Thymus (tissue), 14 donors: ENCODE measurements at places on chromosomes 2 and 18. TPM values are rescaled to one million over a fixed set of nuclear protein-coding genes. Genes with fewer than 3 reads are reported as not detected.
A peak's percentile ranks its signal among the peaks of the same experiment; 100 is the strongest.

- no peak for DNase-seq
Observed at GRCh38 chr2:237915576-237915975, 51.2 kb upstream of the UBE2F start.

DNA sequence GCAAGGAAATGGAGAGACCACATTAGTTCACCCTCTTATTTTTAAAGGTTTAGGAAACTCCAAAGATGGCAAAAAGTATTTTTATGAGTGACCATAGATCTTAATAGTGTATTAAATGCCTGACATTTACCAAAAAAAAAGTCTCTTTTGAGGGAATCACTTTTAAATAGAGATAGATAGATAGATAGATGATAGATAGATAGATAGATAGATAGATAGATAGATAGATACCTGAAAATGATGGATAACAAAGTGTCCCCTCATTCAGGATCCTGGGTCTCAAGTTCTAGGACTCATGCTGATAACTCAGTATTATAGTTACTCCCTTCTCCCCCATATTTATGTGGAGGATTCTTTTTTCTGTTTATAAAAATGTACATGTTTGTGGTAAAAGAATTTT, 52.8 kb downstream of the FARP2 start:
- no peak for DNase-seq

DNA sequence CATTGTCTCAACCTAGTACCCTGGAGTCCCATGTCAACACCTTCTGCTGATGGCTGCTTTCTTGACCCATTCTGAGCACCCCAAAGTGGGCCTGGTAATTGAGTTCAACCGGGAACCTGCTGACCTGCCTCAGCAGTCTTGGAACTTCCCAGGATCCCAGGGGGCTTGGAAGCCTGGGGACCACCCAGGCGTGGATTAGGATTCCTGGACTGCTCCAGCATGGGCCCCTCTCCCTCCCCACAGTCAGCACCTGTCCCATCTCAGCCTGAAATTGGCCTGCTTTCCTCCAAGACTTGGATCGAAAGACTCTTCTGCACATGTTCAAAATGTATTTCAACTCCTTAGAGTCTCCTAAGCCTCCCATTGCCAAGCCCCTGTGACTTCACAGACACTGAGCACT, 15.4 kb upstream of the MRPL33 start:
- no peak for DNase-seq

- DNase-seq: no peak
Observed at GRCh38 chr2:103161456-103162289, 399.8 kb downstream of the TMEM182 start.

- no peak for DNase-seq
Observed at GRCh38 chr2:20313659-20314058, 37.0 kb downstream of the PUM2 start.

DNA sequence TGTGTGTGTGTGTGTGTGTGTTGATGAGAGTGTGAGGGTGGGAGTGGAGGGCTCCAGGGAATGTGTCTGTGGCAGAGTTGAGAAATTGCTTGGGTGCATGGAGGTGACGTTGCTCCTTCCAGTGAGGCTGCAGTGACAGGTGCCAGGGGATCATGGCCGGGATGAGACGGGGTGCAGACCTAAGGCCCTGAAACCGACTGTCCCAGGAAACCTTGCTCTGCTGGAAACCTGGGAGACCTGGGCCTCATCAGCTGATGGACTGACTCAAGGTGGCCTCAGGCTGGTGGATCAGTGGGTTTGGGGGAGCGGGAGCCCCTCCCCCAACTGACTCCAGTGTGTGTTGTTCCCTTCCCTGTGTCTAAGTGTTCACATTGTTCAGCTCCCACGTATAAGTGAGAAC, 56.6 kb downstream of the INHBB start:
- DNase-seq: no peak

DNA sequence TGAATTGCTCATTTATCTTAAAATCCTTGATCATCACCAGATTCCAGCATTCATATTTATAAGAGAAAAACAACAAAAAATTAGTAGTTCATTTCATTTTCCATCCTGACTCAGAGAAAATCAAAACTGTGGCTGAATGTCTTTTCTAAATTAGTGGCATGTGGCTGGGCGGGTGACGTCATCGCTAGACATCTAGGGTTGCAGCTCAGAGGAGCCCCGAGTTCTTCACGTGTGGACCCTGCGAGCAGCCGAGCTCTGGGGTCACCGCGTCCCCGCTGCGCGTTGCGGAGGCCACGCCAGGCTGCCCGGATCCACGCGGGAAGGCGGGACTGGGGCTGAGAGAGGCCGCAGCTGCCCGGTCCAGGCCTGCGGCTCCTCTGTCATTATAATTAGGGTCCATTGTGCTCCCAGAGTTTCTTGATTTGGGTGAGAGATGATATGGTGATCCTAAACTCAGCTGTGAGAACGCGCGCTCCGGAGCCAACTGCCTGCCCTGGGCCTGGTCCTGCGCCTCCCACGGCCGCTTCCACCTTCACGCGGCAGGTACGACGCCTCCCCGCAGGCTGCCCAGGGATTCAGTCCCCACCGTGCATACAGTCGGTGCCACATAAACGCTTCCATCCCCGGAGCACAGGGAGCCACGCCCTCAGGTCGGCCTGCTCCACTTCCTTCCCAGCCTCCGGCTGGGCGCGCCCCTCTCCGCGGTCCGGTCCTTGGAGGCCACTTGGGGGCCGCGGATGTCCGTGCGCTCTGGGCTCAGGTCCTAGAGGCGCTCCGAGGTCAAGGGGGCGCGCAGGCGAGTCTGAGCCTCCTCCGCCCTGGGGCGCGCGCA, 56.5 kb downstream of the TMEM18 start:
- no peak for DNase-seq

DNA sequence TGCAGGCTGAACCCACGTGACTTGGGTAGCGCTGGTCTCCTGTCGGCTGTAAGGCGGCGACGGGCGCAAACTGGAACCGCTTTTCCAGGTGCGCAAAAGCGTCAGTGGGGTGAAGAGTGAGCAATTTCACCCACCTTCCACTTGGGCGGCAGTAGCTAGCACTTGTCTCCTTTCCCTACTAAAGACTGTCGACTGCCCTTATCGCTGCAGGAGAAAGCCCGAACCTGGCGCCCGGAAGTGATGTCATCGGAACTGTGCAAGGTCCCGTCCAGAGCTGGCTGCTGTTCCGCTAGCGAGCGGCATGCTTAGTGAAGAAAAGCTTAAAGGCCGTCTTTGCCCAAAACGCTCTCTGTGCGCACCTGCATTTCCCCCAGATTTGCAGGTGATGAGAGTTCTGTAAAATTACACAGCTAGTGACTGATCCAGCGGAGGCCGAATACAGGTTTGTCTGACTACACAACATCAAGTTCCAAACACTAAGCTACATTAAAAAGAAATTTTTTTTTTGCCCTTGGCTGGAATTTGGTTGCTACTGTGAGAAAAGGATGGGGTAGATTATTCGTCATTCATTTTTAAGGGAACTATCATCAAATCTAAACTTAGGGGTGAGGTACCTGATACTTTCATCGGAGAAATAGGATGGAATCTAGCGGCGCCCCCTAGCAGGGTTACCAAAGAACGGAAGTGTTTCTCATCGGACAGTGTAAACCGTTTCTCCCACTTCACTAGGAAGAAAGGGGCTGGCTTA, at the start of gene OSGEPL1:
Gene OSGEPL1 (minus strand): TSS at position 242 of the 748 bp plus-strand sequence. CDS start 1,152 bp downstream, outside the sequence.
- peak; percentile 94 for DNase-seq

GRCh38 chr2:227471924-227472264, at the start of gene AGFG1:
Gene AGFG1 (plus strand): TSS chr2:227472156. CDS start chr2:227472422, 266 bp downstream.
- DNase-seq: peak; percentile 48

DNA sequence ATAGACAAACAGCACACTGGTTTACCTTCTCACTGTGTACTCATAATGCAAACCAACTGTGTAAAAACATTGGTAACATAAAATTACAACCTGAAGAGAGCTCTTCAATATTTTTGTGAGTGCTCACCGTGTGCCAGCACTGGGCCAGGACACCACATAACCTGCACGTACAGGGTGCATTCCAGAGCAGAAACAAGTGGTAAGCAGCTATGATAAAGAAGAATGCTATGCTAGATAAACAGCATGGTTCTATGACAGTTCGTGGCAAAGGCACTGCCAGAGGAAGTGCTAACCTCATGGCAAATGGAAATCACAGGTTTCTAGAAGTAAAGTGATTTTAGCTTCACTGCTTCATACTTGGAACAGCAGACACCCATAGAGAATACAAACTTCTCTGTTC, 343.5 kb downstream of the MTX2 start:
- no peak for DNase-seq

DNA sequence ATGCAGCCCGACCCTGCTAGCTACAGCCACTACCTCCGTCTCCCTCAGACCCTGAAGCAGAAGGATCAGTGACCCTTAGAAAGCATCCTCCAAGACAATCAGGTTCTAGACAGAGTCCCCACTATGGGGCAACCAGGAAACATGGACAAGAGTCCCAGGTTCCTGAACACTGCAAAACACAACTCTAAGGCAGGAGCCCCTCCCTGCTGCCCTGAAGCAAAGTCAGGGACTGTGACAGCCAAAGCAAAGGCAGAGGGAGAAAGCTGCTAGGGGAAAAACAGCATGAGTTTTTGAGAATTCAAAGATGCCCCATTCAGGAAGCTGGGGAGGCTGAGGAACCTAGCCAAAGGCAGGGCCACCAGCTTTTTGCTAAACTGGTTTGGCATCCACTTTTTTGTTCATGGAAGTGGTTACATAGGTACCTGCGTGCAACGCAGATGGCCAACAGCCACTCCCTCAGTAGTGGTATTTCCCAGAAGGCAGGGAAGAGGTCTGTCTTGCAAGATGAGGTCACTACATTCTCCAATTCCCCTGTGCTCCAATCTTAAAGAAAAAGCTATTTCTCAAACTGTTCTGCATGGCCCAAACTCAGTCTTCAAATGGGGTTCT, 33.2 kb downstream of the MYO5B start:
- DNase-seq: no peak

DNA sequence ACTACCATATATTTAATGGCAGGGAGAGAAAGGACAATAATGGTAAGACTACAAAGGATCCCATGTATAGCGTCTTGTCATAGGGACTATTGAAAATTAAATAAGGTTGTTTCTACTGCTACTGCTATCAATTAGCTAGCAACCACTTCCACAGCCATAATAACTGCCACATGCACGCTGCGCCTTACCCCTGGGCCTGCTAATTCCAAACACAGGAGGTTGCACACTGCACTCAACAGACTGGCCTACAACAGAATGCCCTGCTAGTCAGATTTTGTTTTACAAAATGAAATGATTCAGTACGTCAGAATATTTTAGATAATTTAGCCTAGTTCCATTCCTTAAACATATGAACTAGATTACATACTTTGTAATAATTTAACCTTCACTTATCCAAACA, 121.0 kb upstream of the SMAD7 start:
- no peak for DNase-seq

GRCh38 chr2:127523269-127523939, 2.9 kb downstream of the IWS1 start:
- DNase-seq: no peak

DNA sequence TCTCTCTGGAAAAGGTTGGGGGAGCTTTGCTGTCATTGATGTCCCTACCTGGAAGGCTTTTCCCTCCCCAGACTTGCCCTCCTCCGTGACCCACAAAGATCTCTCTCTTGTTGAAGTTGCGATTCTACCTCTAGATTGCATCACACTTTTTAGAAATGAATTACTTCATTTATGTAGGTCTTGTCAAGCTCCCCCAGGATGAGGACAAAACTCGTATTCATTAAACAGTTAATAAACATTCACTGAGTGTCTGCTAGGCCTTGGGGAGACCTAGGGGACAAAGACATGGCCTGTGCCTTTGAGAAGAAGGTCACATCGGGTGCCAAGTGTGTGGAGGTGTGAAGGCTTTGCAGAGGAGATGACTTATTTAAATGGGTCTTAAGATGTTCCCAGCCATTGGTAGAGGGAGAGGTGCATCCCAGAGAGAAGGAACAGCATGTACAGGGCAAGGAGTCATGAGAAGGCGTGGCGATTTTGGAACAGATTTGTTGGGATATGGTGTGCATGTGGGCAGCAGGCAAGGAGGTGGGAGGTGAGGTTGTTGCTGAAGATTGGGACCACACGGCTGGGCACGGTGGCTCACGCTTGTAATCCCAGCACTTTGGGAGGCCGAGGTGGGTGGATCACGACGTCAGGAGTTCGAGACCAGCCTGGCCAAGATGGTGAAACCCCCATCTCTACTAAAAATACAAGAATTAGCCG, 9.8 kb upstream of the YWHAQ start:
- DNase-seq: no peak

GRCh38 chr2:1022178-1022577, 71.5 kb downstream of the SNTG2 start:
- DNase-seq: no peak

DNA sequence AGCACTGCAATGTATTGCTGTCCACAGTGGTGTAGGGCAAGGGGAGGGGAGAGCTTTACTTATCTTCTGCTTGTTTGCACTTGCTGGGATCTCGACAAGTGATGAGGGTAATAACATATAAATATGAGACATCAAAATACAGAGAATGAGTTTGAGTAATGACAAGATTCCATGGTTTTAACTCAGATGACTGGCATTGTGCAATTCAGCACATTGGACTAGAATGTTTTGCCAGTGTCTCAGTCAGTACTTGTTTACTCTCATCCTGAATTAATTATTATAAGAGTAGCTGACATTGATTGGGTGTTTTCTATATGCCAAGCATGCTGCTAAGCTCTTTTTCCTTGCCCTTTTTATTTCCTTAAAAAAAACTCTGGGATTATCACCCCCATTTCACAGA, 306.7 kb upstream of the MMADHC start:
- DNase-seq: no peak

- DNase-seq: no peak
Observed at GRCh38 chr2:98908931-98909316, 27.1 kb downstream of the CRACDL start.

DNA sequence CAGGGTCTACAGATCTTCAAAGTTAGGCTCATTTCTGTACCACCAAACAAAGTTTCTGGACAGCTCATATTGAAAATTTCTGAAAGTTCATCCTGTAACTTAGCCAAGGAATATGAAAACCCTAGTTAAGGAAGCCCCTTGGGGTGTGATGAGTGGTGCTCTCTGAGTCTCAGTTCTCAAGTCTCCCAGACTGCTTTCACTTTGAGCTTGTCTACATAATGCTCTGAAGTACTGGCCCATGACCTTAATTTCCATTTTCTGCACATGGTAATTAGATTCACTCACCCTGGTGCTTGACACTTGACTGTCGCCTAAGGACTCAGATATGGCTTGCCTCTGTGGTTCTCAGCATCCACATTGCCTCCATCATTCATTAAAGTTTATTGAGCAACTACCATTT, 51.7 kb upstream of the SATB2 start:
- no peak for DNase-seq

Gene CDKL4
- polyA plus RNA-seq: 0.43 TPM

Gene AQP12A
- 0.34 TPM for polyA plus RNA-seq

Gene PPP1R7
- polyA plus RNA-seq: 63.7 TPM

Gene NEU2
- not detected for polyA plus RNA-seq

Gene NCKAP5
- polyA plus RNA-seq: 1.9 TPM

Gene NT5C1B
- polyA plus RNA-seq: not detected

Gene CFC1
- 2.6 TPM for polyA plus RNA-seq

Gene ABCG8
- 0.05 TPM for polyA plus RNA-seq

Gene C2orf66
- polyA plus RNA-seq: 0.41 TPM

Gene HNMT
- 17.0 TPM for polyA plus RNA-seq

Gene POTEJ
- polyA plus RNA-seq: 0.02 TPM

Gene TMEM163
- 5.0 TPM for polyA plus RNA-seq
